Dermis lymphatic vessel endothelial cell (primary cell): ENCODE measurements at places on chromosomes 2 and 18. TPM values are rescaled to one million over a fixed set of nuclear protein-coding genes. Genes with fewer than 3 reads are reported as not detected.

Gene FBXO41
- total RNA-seq, result under 0.01 and 0.09 TPM in 2 replicates

Gene KIAA2012
- total RNA-seq, result not detected in 2 replicates

Gene PLCD4
- total RNA-seq, result 1.3 and 2.6 TPM in 2 replicates

Gene NTSR2
- total RNA-seq, result not detected in 2 replicates

Gene ITPRID2
- 130 and 172 TPM in 2 replicates for total RNA-seq

Gene HOXD4
- total RNA-seq, result 3.5 and 6.3 TPM in 2 replicates

Gene NAT8
- not detected in 2 replicates for total RNA-seq

Gene HOXD8
- 23.8 and 44.3 TPM in 2 replicates for total RNA-seq

Gene IL1R1
- total RNA-seq, result 40.5 and 49.8 TPM in 2 replicates

Gene CRACDL
- total RNA-seq, result 0.54 and 0.69 TPM in 2 replicates

Gene ASPRV1
- 0.22 and 0.26 TPM in 2 replicates for total RNA-seq

Gene LYG2
- total RNA-seq, result not detected in 2 replicates

Gene EFR3B
- total RNA-seq, result 0.26 and 0.54 TPM in 2 replicates

Gene SCN2A
- total RNA-seq, result under 0.01 TPM in 1 of 2 replicates, not detected in the other

Gene MERTK
- total RNA-seq, result 13.4 and 20.5 TPM in 2 replicates

Gene TACR1
- not detected in 2 replicates for total RNA-seq
